AG08396 (cell line): ENCODE measurements at places on chromosomes 3 and 15.

GRCh38 chr15:39269352-39269751 is 311.5 kb upstream of the THBS1 start:
- DNase-seq: no peak

GRCh38 chr3:22231061-22231460 is 480.1 kb upstream of the ZNF385D start:
- DNase-seq: no peak

DNA sequence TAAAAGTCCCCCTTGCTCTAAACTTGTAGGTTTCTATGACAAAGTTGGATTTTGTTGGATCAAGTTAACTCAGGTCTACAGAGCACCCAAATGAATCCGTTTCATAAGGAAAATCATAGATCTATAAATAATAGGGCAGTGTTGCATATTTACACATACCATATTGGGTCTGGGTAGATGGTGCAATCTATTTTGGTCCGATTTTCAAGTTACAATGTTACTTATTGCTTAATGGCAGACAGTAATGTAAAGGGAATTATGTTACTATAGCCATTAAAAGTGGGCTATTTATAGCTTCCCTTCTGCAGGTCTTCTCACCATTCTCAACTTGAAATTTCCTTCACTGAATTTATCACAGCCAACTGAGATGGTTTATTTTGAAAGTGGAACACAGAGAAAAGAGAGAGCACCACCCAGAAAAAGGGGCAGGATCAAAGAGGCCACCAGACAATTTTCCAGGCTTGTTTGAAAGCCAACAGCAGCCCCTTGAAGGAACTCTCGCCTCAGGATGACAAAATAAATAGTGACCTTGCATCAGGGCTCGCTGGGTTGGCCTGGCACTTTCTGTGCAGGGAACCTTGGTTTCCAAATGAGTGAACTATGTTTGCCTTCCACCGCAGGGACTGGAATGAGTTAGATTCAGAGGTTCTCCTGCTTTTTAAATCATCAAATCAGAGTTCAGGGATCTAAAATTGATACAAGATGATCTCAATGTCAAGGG is 260.2 kb upstream of the HES1 start:
- no peak for DNase-seq

GRCh38 chr3:136931606-136932005 is 26.2 kb upstream of the IL20RB start:
- no peak for DNase-seq

DNA sequence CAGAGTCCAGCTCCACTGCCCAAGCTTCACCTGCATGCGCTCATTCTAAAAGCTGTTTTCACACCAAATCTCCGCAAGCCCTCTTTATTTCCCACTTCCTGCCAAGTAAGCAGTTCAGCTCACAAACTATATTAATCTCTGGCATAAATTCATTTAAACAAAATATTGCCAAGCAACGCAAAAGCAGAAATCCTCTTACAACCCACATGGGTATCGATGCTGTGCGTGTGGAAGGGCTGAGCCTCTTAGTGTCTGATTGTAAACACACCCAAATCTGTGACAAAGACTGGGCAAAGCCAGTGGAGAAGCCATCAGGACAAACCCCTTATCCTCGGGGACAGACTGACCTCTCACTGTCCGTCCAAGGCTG is 124.3 kb upstream of the ATP2B2 start:
- DNase-seq: no peak

DNA sequence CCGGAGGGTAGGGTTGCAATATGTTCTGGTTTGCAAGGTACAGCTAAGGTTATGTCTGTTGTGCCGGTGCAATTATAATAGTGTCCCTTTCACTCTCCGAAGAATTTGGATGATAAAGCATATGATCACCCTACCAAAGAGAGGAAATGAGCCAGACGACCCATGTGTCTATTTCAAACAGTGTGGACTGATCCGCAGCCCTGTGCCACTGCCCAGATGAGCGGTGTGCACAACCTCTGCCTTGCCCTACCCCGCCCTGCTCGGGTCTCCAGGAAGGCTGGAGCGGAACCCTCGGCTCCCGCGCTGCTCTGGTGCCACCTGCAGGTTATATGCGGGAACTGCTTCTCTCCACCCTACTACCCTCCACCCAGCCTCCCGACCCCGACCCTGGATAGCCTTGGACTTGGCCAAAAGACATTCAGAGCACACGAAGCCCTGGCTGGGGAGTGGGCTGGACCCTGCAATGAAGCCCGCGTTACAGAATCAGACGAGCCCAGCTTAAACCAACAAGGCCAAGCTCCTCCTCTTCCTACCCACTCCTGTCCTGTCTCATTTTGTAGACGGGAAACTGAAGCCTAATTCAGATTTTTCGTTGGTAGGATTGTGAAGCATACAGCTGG is 68.4 kb upstream of the CHRNB4 start:
- DNase-seq: peak; percentile 70

DNA sequence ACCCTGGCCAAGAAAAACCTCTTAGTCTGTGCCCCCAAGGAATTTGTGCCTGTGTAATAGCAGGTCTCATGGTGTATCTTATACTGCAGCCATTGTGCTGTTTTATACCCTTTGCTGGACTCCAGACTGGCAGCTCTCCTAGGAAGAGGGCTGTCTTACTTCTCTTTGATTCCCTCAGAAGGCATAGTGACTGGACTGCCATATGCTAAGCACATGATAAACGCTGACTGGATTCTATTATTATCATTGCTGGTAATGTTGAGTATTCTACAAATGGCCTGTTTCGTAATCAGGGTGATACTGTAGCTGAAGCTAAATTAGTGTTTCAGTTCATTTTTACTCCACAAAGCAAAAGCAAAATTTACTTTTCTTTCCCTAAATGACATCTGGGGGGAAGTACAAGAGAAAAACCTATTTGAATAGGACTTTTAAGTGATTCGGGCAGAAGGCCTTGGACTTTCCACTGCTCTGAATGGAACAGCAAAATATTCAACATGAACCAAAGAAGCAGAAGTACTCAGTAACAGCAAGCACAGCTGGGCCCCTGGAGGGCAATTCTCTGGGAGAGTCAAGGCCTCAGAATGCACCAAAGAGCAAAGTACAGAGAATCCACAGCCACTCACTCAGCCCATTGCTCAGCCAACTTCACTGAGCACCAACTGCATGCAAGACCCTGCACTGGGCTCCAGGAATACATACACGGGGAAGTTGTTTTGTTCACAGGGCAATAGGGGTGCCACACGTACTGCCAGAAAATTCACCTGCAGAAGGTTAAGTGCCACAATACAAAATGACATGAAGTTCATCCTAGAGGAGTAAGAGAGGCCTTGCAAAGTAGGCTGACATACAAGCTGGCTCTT is 7.9 kb upstream of the BCL2A1 start:
- peak; percentile 52 for DNase-seq
